ENCODE measurements at places on chromosomes 16 and 17.

- no peak for DNase-seq
Measured at GRCh38 chr16:68357521-68357922, 46.7 kb downstream of the PRMT7 start.

DNA sequence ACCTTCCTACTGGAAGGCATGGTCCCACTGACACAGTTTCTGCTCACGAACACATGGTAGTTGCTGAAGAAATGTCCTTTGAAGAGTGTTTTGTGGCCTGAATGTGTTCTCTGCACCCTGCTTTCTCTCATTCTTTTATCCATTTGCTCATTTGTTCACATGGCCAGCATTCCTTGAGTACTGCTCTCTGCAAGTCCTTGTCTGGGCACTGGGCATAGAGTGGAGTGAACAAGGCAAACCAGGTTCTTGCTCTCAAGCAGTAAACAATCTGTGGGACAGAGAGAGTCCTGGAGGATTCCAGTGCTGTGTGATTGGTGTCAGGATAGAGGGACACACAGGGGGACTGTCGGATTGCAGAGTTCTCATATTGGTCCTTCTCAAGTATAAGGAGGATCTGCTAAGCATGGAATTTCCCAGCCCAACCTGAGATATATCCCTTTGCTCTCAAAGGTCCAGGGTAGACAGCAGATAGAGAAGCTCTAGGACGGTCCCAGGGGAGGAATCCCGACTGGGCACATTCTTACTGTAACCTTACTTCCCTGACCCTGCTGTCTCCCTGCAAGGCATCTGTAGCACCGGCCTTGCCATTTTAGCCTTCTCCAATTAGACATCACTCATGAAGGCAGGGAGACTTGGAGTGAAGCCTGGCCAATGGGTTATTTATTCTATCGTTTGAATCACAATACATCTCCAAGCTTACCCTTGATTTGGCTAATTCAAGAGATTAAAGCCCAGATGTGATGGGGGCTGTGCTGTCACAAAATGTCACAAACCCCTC, 32.3 kb downstream of the ARL4D start:
- DNase-seq: no peak

- no peak for DNase-seq
Measured at GRCh38 chr17:6075050-6075449, 4.9 kb downstream of the WSCD1 start.

DNA sequence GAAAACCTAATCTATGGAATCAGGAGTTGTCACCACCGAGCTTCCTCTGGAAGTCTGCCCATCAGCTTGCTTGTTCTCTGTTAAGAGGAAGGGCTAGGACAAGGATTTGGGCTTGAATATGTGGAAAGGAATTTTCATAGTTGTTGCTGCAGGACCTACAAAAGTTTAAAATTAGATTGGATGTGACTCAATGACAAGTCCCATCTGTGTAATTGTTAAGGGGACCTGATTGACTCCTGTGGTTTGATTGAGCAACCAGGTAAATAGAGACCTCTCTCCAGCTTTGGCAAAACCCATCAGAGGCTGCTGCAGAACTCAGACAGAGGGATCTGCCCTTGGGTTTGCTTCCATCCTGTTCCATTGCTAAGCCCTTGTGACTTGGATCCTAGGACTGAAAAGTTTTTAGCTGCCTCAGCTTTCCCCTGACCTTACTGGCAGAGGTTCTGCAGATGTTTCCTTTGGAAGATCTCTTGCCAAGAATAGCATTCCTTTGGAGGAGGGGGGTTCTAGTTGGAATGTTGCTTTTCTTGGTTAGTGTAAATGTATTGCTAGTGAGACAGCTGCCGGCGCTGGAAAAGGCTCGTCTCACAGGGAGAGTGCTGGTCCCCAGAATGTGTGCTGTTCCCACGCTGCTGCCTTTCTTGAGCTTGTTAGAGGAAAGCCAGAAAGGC, 50.0 kb downstream of the SF3B3 start:
- no peak for DNase-seq

DNA sequence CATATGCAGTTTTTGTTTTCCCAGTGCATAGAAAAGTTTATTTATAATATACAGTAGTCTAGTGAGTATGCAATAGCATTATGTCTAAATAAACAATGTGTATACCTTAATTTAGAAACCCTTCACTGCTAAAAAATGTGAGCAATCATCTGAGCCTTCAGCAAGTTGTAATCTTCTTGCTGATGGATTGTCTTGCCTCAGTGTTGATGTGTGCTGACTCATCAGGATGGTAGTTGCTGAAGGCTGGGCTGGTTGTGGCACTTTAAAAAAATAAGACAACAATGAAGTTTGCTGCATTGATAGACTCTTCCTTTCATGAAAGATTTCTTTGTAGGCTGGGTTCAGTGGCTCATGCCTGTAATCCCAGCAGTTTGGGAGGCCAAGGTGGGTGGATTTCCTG, 13.9 kb upstream of the CAPNS2 start:
- no peak for DNase-seq

DNA sequence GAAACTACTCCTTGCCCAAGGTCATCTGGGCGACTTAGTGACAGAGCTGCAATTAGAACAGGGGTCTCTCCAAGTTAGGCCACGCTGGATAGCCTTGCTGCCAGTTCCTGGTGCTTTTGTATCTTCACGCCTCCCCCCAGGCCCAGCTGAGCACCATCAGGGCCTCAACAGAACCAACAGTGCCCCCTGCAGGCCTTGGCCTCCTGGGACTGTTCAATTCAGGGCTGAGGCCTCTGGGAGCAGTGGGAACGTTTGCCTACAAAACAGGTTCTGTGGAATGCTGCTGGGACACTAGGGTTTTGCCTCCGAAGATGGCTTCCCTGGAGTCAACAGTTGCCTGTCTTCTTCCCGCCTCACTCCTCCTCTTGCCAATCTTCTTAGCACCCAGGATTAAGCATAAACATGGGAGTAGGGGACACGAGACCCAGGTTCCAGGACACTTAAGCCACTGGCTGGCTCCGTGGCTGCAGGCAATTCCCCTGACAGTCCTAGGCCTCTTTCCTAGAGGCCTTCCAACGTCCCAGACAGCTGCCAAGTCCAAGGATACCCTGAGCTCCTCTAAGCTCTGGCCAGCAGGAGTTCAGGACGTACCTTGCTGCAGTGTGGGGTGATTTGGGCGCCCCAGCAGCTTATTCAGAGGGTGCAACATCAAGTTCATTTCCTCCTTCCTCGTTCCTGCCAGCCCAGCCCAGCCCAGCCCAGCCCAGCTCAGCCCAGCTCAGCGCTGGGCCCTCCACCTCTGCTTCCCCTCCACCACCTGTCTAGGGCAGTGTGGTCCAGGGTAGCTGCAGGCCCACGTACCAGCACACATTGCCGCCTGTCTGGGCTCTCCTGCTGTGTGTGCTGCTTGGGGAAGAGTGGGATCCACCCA, 246.6 kb upstream of the RPL38 start:
- no peak for DNase-seq

- DNase-seq: no peak
Measured at GRCh38 chr16:54870151-54870550, 60.5 kb upstream of the IRX5 start.

- no peak for DNase-seq
Measured at GRCh38 chr16:1916640-1916990, 1.6 kb downstream of the HS3ST6 start.

GRCh38 chr16:78072275-78072674, 27.2 kb upstream of the WWOX start:
- DNase-seq: no peak

DNA sequence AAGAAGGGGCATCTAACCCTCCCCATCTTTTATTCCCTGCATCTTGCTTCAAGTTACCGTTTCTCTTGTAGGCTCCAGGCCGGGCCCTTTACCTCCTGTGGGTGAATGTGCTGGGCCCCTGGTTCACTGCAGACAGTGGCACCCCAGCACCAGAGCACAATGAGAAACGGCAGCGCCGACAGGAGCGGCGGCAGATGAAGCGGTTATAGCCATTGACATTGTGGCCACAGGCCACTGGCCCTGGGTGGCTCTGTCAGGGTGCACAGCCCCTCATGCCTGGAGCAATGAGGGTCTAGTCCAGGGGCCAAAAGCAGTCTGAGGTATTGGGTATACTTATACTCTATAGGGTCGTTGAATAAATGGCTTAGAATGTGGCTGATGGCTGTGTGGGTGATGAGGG, 2.0 kb downstream of the TMEM208 start:
- DNase-seq: no peak

GRCh38 chr16:68782198-68783174, 45.4 kb downstream of the CDH1 start:
- DNase-seq: peak; percentile 15

- no peak for DNase-seq
Measured at GRCh38 chr16:20385844-20386832, 18.4 kb downstream of the PDILT start.

DNA sequence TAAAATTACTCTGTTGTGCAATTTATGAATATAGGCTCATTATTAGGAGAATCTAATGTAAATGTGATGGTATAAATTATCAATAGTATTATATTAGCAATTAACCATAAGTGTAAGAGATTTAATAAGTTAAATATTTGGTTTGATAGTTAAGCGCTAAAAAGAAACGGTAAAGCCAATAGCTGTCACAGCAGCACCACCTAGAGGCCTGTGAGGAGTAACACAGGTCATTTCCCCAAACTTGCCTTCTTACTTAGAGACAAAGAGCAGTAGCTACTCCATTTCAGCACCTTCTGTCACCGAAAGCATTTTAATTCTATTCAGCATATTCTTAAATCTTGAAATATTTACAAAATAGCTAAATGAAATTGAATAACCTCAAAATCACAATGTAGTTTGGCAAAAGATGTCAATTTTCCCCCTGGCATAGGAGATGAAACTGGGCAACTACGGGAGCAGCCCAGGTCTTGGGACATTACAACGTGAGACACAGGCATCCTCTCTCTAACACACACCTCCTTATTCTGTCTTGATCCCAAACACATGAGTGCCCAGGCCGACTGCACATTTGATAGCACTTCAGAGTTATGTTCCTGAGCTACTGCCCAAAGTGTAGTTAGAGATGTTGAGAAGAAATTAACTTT, 14.3 kb upstream of the DYNLRB2 start:
- DNase-seq: no peak

- no peak for DNase-seq
Measured at GRCh38 chr17:7204336-7204735, 15.3 kb downstream of the DLG4 start.

GRCh38 chr16:55701442-55702319, 45.9 kb downstream of the SLC6A2 start:
- no peak for DNase-seq

GRCh38 chr16:75065149-75065505, 51.5 kb downstream of the LDHD start:
- DNase-seq: no peak

GRCh38 chr17:64617125-64617780, 44.9 kb downstream of the SMURF2 start:
- DNase-seq: no peak

GRCh38 chr16:88507231-88507743, 54.2 kb downstream of the ZFPM1 start:
- no peak for DNase-seq

DNA sequence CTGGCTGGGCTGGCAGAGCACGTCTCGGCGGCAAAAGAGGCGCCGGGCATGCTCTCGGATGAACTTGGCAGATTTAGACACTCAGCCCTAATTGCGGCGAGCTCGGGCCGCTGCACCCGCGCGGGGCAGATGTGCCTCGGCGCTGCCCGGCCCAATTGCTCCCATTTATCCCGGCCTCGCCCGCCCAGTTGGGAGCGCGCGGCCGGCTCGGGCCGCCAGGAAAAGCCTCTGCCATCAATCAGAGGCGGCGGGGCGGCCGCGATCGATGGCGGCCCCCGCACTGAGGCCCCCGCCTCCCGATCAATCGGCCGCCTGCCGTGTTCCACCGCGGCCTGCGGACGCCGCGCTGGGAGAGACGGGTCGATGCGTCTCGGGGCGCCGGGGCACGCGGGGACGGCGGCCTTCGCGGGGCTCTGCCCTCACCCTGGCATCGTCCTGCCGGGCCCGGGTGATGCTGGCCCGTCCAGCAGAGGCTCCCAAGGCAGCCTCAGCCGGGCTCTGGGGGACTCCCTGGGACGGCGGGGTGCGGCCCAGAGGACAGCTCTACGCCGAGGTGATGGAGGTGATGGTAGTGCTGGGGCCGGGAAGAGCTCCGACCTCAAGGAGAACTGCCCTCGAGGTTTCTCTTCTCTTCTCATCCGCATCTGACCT, 200.9 kb upstream of the N4BP1 start:
- DNase-seq: no peak

DNA sequence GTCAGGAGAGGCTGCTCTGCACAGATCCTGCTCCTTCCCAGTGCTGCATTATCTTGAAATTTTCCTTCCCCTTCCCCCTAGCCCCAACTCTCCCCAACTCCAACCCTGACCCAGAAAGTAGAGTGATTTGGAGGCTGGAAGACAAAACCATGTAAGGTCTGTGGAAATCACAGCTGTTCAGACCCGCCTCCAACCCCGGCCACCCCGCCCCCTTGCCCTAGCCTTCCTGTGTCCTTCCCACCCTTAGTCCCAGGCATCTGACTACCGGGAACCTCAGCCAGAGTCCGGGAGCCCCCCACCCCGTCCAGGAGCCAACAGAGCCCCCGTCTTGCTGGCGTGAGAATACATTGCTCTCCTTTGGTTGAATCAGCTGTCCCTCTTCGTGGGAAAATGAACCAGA, at the start of gene AOC3:
AOC3 (plus strand) TSS at position 246 of the 400 bp plus-strand sequence; CDS start at position 391, 145 bp downstream.
- no peak for DNase-seq

- no peak for DNase-seq
Measured at GRCh38 chr16:6726621-6727020, 606.0 kb upstream of the RBFOX1 start.

- peak; percentile 12 for DNase-seq
Measured at GRCh38 chr16:85029408-85029784, 1.8 kb downstream of the KIAA0513 start.

GRCh38 chr16:53495325-53495724, 7.7 kb downstream of the AKTIP start:
- DNase-seq: no peak

DNA sequence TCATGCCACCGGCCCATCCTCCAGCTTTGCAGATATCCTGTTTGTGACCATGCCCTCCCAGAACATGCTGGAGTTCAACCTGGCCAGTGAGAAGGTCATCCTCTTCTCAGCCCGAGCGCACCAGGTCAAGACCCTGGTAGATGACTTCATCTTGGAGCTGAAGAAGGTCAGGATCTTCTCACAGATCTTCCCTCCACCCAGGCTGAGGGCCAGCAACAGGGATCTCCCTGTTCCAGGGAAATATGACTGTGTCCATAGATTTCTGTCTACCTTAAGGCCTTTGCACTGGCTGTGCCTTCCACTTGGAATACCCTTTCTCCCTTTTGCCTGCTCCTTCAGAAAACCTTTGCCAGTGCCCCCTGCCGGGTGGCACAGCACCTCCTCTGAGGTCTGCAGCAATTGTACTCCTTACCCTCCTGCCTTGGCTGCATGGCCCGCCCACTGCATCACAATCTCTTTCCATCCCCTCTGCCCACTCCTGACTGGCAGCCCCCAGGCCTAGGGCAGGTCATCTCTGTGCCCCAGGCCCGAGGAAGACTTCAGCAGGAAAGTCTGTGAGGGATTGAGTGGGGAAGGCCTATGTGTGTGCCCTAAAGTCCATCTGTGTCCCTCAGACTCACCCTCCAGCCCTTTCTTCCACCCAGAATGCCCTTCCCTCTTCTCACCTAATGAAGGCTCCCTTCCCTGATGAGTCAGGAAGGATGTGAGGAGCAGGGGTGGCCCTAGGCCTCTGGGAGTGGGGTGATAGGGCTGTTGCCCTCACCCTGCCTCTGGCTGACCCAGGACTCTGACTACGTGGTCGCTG, 27.3 kb upstream of the ALKBH5 start:
- DNase-seq: no peak

- DNase-seq: no peak
Measured at GRCh38 chr17:40452216-40452787, 9.1 kb downstream of the IGFBP4 start.

GRCh38 chr16:58306327-58306726, 11.5 kb upstream of the PRSS54 start:
- DNase-seq: no peak
